Left kidney (tissue), 8 donors: ENCODE measurements at places on chromosomes 16 and 17. TPM values are rescaled to one million over a fixed set of nuclear protein-coding genes. Genes with fewer than 3 reads are reported as not detected.

DNA sequence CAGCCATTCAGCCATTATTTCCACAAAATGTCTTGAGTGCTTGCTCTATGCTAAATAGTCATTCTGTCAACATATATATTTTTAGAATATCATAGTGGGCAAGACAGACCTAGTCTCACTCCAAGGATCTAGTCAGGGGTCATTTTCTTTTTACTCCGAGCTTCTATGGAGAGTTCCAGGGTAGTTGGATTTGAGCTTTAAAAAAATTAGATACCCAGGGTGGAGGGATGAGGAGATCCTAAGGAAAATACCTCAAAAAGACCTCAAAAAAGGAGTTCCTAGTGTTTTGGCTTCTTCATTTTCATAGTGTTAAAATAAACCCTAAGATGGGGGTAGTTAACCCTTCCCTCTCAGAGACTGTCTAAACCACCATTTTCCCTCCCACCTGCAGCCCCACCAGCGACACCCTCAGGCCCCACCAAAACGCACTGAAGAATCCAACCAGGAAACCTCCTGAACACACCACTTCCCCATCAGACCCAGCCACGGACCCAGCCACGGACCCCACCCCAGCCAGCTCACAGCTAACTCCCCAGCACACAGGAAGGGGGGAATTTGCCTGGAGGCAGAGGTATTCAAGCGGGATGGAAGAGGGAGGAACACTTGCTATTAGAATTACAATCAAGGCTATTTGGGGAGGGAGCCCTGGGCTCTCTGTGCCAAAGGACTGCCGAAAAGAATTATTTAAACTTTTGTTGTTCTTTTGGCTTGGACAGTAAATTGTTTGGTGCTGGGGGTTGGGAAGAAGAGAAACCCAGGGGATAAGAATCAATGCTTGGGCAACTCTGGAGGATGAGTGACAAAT, 2.2 kb downstream of the ETV4 start:
- no peak for DNase-seq

DNA sequence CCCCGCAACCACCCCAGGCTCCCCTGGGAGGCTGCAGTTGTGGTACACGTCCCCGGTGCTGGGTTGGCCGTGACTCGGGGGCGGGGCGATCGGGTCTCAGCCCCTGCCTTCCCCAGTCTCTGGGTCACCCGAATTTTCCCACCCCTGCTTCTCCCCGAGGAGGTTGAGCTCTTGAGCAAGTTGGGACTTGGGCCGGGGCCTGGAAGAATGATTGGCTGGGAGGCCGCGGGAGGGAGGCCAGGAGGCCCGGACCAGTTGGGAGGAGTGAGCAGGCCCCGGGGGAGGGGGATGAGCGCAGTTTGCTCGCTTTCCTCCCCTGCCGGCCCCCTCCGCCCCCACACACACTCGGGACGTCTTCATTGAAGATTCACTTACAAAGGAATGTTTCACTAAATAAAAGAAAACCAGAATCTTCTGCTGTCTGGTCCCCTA, 4.5 kb upstream of the HEXIM1 start:
- DNase-seq: peak; percentile 79

DNA sequence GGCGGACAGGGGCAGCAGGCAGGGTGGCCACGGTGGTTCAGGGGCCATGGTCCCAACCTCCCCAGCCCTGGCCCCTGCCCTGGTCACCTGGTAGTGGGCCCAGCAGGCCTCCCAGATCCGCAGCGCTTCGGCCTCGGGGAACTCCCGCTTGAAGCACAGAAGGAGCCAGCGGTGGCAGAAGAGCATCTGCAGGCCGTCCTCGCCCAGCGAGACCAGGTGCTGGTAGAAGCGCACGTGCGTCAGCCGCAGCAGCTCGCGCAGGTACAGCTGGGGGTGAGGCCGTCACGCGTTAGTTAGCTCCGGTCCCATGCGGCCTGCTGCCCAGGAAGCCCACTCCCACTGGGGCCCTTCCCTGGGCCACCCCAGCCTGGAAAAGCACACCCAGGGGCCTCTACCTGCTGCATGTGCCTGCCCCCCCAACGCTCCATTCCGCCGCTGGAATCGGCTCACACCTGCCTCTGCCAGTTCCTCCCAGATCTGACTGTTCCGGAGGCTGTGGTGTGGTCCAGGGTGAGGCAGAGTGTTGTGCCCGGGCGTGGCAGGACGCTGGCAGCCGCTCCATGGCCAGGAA, 90.8 kb downstream of the TBC1D16 start:
- no peak for DNase-seq

GRCh38 chr17:74760404-74761105, 12.1 kb downstream of the NHERF1 start:
- DNase-seq: no peak

DNA sequence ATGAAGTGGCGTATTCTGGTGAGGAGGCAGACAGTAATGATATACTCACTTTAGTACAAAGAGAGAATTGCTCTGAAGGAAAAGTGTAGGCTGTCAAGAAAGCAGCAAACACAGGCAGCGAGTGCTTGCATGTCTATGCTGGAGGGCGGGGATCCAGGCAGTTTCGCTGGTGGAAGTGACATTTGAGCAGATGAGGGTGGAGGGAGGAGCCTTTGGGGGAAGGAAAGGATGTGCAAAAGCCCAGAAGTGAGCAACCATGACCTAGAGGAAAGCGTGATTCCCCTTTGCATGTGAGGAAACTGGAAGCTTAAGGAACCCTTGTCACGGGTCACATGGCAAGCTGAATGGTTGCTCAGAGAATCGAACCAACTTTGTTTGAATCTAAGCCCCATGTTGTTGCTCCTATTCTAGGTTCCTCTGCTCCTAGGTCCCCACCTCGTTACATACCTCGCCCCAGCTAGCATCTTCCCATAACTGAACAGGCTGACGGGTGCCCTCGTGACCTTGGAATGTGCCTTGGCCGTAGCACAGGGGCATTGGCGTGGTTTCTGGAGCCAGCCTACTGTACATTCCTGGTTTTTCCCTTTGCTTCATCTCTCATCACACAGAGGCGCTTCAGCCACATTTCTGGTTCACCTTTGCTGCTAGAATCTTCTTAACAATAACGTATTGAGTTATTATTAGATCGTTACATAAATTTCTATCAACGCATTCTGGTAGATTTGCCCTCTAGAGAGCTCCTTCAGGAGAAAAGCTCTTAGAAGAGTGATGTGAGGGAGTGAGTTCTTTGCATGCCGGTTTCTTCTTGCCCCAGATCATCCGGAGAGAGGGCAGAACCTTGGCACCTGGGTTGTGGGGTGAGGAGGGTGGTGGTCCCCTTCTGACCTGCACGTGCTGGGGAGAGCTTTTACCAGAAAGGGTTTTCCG, 191.8 kb downstream of the SNX29 start:
- no peak for DNase-seq

GRCh38 chr17:50059256-50059655, 3.3 kb downstream of the ITGA3 start:
- no peak for DNase-seq

DNA sequence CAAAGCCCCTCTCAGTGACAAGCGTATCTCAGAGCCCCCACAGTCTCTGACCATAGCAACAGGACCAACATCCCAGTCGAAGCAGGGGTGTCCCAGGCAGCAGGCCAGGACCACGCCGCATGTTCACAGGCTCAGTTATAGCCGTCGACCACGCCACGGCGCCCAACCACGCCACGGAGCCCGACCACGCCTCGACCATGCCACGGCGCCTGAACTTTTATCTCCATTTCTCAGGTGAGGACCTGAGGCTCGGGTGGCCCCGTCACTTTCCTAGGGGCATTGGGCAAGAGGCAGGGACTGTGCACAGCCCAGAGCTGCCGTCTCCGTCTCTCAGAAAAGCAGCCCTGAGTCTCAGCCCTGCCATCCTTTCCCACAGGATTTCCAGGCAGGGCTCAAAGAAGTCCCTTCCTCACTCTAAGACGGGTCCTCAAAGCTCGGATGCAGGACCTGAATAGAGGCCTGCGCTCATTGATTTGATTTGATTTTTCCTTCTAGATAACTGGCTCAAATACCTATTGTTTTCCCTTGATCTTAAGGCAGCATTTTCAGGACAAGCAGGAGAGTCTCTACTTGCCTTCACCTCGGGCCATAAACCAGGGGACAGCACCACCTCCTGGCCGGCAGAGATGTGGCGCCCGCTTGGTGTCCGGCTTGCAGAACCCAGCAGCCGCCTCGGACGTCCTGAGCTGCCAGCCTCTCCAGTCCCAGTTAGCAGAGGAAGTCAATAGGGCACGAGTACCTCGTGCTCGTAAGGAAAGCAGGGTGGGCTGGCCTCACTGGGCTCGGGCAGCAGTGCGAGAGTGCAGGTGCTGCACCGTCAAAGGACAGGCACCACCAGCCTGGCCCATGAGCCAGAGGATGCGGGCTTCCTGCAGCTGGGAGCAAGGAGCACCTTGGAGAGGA, 38.8 kb downstream of the C16orf95 start:
- peak; percentile 76 for DNase-seq

DNA sequence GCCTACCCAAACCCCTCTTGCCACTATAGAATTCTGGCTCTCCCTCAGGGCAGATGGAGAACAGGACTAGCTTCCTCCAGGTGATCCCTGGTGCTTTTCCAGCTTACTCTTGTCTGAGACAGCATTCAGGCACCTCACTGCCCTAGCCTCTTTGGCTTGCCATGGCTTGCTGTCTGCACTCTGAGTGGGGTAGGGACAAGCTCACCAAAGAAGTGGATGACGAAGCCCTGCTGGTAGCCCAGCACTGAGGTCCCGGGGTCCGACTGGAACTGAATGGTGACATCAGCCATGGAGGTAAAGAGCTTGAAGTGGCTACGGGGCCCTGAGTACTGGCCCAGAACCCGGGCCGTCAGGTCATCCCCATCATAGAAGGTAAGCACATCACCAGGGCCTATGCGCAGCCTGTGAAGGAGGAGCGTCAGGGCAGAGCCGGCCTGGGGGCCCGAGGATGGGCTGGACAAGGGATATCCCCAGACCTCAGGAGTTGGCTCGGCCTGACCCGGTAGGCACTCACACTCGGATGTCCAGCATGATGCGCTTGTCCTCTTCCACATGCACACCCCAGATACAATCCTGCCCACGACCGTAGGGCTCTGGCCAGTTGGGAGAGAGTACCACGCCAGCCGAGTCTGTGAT, 7.6 kb upstream of the PHF12 start:
- DNase-seq: no peak

GRCh38 chr17:77720946-77721845, 237.3 kb upstream of the TNRC6C start:
- DNase-seq: no peak

- no peak for DNase-seq
Observed at GRCh38 chr17:80843741-80844156, 147.9 kb upstream of the CHMP6 start.

GRCh38 chr16:68033101-68033500, 10.0 kb downstream of the DUS2 start:
- DNase-seq: no peak

GRCh38 chr17:15920758-15921239, 24.1 kb upstream of the ADORA2B start:
- no peak for DNase-seq

DNA sequence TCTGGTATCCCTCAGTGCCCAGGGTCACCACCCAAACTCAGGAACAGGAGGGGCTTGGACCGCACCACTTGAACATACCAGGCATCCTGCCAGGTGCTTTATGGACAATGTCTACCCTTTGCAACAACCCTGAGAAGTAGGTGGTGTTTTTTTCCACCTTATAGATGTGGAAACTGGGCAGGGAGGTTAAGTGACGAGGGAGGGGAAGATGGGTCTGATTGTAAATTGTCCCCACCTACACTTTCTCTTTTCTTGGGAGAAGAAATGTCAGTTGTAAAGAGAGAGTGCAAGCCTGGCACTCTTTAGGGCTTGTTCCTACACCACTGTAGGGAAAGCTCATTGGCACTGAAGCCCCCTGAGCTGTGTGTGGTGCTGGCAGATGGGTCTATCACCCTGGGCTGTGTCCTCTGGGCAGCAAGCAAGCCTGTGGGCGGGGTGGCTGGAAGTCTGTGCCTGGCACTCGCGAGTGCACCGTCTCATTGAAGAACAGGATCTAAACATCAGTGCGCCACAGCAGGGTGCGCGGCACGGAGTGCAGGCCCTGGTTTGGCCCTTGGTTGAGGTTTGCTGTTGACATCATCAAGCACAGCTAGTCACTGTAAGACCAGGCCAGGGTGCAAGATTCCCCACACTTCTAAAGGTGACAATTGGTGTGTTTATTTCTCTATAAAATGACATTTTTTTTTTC, 15.1 kb downstream of the NOD2 start:
- no peak for DNase-seq

GRCh38 chr16:84840687-84841627, 21.2 kb downstream of the CRISPLD2 start:
- DNase-seq: no peak

- no peak for DNase-seq
Observed at GRCh38 chr16:79612207-79612606, 11.7 kb upstream of the MAF start.

- DNase-seq: no peak
Observed at GRCh38 chr17:1107777-1108477, 71.9 kb downstream of the ABR start.

GRCh38 chr17:47877368-47878034, 18.5 kb upstream of the SP2 start:
- peak; percentile 81 for DNase-seq

DNA sequence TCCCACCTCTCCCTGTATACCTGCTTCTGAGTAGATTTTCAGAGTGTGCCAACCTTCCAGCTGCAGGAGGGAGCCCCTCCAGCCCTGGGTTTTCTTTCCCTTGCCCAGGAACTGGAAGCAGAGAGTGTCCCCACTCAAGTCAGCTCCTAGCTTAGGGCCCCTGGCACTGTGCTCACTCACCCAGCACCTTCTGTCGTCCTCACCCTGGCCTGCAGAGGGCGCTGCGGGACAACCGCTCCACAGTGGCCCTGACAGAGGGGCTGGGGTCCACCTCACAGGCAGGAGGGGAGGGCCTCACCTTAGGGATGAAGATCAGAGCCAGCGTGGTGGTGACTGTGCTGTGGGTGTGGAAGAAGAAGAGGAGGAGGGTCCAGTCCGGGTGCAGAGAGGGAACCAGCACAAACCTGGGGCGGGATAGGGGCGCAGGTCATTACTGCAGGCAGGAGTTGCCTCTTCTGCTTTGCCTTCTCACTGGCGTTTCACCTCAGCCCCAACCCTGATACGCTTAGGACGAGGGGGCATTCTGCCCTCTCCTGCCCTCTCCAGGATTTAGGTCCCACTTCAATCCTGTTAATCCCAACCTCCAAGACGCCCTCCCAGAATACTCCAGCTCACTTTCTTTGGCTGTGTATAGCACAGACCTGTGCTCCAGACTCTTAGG, 10.0 kb downstream of the GPR179 start:
- no peak for DNase-seq

- peak; percentile 80 for DNase-seq
Observed at GRCh38 chr16:55297062-55297909, 26.7 kb upstream of the IRX6 start.

GRCh38 chr16:2977440-2977839, 2.8 kb downstream of the PKMYT1 start:
- no peak for DNase-seq

ARHGAP44 gene
- polyA plus RNA-seq: 8.9 TPM

LPO gene
- polyA plus RNA-seq: 0.17 TPM

TBX2 gene
- 55.9 TPM for polyA plus RNA-seq

AHSP gene
- 3.0 TPM for polyA plus RNA-seq

CD300H gene
- polyA plus RNA-seq: not detected

KRT24 gene
- not detected for polyA plus RNA-seq

ZNF423 gene
- polyA plus RNA-seq: 27.8 TPM

KRT12 gene
- polyA plus RNA-seq: 0.37 TPM

MPP2 gene
- polyA plus RNA-seq: 6.4 TPM

KRTAP1-5 gene
- polyA plus RNA-seq: not detected

GLTPD2 gene
- 4.1 TPM for polyA plus RNA-seq

MPP3 gene
- 13.6 TPM for polyA plus RNA-seq

TRAPPC2L gene
- 73.7 TPM for polyA plus RNA-seq
